ENCODE measurements at places on chromosomes 16 and 17. TPM values are rescaled to one million over a fixed set of nuclear protein-coding genes. Genes with fewer than 3 reads are reported as not detected.

The PLCD3 gene
- 60.8 TPM for total RNA-seq

The SOCS7 gene
- 13.5 TPM for total RNA-seq

The ALDH3A1 gene
- total RNA-seq: 1.0 TPM

The LPO gene
- not detected for total RNA-seq

- no peak for DNase-seq
These were observed 80.7 kb downstream of the CDK5R1 start for GRCh38 chr17:32567511-32567910.

DNA sequence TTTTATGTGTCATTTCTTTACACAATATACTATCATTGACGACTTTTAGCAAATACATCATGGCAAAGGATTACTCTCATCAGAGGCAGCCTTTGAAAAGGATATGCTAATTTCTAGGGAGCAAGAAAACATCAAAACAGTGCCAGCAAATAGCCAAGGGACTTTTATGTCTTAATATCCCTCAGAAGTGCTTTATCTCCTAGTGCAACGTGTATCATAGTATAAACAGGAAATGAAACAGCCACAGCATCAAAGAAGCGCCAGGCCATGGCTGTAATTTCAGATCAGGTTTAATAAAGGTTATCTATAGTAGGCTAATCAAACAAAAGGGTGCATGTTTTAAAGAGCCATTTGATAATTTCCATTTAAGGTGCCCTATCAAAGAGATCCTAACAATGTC lies 159.9 kb downstream of the AXIN2 start:
- no peak for DNase-seq

DNA sequence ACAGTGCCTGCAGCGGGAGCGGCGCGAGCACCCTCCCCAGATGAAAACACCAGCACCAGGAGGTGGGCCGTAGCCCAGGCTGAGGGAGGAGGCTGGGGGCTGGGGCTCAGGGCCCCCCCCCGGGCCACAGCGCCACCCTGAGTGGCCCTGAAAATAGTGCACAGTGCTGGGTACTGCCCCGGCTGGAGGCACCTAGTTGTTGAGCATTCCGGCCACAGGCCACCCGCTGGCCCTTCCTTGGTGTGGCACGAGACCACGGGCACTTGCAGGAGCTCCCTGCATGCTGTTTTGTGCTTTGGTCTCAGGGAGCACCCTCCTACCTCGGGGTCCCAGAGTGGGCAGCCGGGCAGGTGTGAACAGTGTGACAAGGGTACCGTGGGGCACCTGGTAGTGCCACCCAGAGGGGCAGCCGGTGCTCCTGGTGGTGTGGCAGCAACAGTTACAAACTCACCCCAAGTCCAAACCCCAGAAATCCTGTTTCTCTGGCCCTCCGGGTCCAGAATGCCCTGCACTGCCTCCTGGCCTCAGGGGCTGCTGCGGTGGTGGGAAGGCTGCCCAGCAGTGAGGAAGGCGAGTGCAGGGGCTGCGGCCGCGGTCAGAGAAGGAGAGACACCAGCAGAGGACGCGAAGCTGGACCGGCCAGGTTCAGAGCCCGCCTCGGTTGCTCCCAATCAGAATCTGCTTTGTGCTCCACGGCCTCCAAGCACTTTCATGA lies 11.9 kb downstream of the FSCN2 start:
- no peak for DNase-seq

GRCh38 chr16:81657781-81658180 lies 121.3 kb upstream of the PLCG2 start:
- no peak for DNase-seq

DNA sequence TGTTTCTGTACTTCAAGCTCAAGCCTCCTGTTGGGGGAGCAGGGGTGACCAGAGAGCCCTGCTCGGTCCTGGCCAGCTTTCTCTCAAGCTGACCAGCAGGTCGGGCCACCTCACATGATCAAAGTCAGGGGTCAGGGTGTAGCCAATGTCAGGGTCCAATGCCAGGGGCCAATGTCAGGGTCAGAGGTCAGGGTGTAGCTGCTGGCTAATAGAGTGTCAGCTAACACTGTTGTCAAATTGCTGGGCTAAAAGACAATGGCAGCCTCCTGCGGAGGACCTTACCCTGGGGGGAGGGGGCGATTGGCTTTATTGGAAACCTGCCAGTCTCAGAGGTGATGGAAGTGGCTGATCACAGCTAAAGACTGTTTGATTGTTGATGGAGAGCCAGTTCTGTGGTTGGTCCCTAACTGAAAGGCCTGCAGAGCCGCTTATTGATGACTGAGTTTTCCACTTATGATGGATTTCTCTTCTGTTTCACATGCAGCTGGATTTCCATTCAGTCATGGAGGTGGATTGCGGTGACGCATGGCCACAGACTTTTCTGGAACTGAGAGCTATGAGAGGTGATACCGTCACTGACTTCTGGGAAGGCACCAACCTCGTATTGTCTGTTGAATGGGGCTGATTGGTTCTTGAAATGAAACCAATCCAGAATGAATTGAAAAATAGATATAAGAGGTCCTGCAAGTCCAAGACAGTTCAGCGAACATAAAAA lies 97.4 kb upstream of the ZFHX3 start:
- DNase-seq: no peak

- DNase-seq: no peak
These were observed 14.4 kb downstream of the RHOT1 start for GRCh38 chr17:32156656-32157055.

All from foreskin keratinocyte (primary cell).